ENCODE measurements at places on chromosomes 5 and 9. TPM values are rescaled to one million over a fixed set of nuclear protein-coding genes. Genes with fewer than 3 reads are reported as not detected.

GRCh38 chr5:62259699-62260250, 46.2 kb upstream of the KIF2A start:
- no peak for DNase-seq
- H3K4me1 ChIP-seq = no peaks in the 10 kb centered on the region
- no peaks in the 10 kb centered on the region for H3K36me3 ChIP-seq
- no peak overlapping the region for H3K4me3 ChIP-seq

DNA sequence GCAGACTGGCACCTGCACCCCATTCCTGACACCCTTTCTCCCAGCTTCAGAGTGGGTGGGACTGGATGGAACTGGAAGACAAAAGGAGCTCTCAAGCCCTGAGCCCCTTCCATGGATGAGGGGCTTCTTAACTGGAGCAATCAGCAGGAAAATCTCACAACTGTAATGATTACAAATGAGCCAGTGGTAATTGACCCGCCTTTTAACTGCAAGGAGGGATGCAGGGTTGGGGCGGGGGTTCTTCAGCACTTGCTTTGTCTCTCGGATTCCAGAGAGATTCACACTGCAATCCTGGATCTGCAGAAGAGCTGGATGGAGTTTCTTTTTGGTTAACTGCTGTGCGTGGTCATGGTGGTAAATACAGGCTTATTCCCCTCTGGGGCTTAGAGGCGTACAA, 160.1 kb upstream of the SHB start:
- H3K27me3 ChIP-seq = no peaks in the 10 kb centered on the region
- H3K36me3 ChIP-seq = no peaks in the 10 kb centered on the region
- H3K4me3 ChIP-seq = no peak overlapping the region
- H3K4me1 ChIP-seq = peaks cover 50% of the 10 kb centered on the region

DNA sequence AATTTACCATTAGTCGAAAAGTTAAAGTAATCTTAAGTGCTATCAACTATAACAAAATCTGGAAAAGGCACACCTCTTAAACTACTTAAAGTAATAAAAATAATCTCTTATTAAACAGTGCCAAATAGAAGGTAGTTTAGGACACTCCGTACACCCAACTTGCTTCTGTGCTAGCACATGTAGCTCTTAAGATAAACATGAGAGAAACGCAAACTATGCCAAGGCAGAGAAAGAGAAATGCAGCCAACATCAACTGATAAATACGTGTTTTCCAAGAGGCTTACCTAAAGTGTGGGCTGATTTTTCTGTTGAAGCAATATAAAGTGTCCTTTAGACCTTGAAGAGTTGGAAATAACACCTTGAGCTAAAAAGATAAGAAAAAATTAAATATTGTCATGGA, 480.6 kb upstream of the DAB2 start:
- no peaks in the 10 kb centered on the region for H3K27me3 ChIP-seq
- no peaks in the 10 kb centered on the region for H3K4me1 ChIP-seq
- no peak overlapping the region for H3K4me3 ChIP-seq
- H3K36me3 ChIP-seq = no peaks in the 10 kb centered on the region

CCNJL gene
- total RNA-seq = 16.5 TPM

GRCh38 chr5:16391858-16392649, 73.5 kb downstream of the ZNF622 start:
- no peak overlapping the region for H3K27ac ChIP-seq
- no peak for DNase-seq
- no peak overlapping the region for H3K4me3 ChIP-seq
- H3K36me3 ChIP-seq = no peaks in the 10 kb centered on the region
- H3K4me1 ChIP-seq = no peaks in the 10 kb centered on the region

DNA sequence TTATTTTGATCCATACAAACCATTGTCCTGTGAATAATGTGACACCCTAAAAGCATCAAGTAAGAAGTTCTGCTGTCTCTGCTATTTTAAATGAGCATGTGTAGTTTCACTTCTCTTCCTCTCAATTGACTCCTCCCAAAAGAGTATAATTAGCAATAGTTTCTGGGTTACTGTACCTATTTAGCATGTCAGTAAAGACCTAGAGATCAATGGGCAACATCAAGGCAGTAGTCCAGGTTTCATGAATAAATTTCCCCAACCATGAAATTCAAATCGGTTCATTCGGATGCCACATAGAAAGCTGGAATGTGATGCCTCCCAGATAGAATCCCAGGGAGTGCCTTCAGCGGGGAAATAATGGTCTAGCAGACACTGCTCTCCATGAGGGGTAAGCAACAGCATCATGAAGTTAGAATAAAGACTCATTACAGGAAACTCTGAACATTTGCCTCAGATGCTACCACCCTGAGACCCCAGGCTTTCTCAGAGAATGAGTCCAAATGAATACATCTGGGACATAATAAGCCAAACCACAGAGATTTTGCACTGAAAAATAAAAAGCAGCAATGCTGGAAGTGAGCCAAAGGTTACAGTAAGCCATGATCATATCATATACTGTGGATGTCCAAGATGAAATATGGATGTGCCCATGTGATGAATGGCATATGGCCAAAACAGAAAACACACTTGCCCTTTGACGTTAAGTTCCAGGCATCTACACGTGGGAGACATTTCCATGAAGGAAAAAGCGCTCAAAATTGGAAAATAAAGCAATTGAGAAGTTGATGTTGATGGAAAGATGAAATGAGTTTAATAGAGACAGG, 1107.0 kb upstream of the SEMA6A start:
- DNase-seq = no peak
- no peaks in the 10 kb centered on the region for H3K36me3 ChIP-seq
- H3K4me1 ChIP-seq = no peaks in the 10 kb centered on the region
- H3K27me3 ChIP-seq = no peaks in the 10 kb centered on the region

- no peak within 1 kb of the TSS for H3K27ac ChIP-seq
- no peaks in the 10 kb centered on the region for H3K27me3 ChIP-seq
- no peaks in the 10 kb centered on the region for H3K4me1 ChIP-seq
- peak; percentile 54 for DNase-seq
- H3K4me3 ChIP-seq = peak within 1 kb of the TSS; percentile 29
- no peaks in the 10 kb centered on the region for H3K36me3 ChIP-seq
Observed at GRCh38 chr9:76905791-76906646, at the start of gene PRUNE2. Gene PRUNE2, minus strand, starts transcription at chr9:76906114. Its CDS starts 151 bp downstream, at chr9:76905963.

ABHD17B gene
- 6.2 TPM for total RNA-seq

DNA sequence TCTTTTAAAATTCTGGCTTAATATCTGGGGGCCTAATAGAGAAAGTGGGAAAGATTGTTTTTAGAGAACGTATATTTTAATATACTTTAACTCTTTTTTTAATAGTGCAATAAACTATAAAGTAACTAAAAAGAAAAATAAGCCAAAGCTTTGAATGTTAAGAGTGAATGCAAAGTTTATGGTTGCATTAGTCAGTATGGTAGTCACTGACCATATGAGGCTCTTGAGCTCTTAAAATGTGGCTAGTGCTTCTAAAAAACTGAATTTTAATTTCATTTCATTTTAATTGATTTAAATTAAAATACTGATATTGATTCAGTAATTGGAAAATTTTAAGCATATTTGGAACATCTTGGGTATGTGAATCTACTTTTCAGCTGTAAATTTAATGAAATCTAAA, 310.7 kb downstream of the PJA2 start:
- DNase-seq = no peak
- no peak overlapping the region for H3K27ac ChIP-seq
- no peak overlapping the region for H3K4me3 ChIP-seq
- no peaks in the 10 kb centered on the region for H3K4me1 ChIP-seq
- no peaks in the 10 kb centered on the region for H3K27me3 ChIP-seq

DNA sequence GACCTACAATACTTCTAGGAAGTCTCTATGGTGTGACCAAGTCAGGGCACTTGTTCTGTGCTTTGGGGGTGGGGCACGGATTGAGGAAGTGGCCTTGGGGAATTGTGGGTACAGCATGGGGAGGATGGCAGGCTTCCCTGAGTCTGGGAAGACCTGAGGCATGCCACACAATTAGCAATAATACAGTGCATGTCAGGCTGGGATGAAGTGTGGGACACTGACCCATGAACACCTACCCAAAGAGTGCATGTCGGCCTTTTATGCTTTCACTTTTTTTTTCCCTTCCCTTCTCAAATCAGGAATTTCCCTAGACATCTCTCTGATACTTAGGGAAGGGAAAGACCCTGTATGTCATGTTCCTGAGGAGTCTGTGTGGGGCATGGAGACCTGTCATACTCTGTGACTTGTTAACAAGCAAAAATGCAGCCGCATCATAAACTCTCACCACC, 146.4 kb downstream of the PALM2AKAP2 start:
- no peak for DNase-seq
- H3K4me3 ChIP-seq = no peak overlapping the region
- no peaks in the 10 kb centered on the region for H3K36me3 ChIP-seq
- no peaks in the 10 kb centered on the region for H3K27me3 ChIP-seq

SLC45A2 gene
- total RNA-seq = 1.1 TPM

DNA sequence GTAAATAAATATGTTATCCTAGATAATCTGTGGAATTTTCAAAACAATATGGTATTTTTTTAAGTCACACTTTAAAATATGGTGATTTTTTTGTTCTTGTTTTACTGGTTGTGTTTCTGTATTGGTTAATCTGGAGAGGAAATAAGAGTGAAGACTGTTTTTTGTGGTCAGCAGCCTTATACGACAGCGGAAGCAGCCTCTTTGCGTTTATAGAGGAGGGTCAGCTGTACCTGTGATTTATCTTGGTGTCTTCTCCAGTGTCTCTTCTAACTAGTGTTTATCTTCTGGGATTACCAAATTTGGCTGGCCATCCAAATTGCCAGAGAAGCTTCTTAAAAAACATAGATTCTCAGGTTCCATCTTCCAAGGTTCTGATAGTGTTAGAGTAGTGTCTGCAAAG, 58.7 kb downstream of the ICE1 start:
- H3K27me3 ChIP-seq = no peaks in the 10 kb centered on the region
- H3K27ac ChIP-seq = no peak overlapping the region
- no peak for DNase-seq
- H3K36me3 ChIP-seq = peaks cover 2% of the 10 kb centered on the region

DNA sequence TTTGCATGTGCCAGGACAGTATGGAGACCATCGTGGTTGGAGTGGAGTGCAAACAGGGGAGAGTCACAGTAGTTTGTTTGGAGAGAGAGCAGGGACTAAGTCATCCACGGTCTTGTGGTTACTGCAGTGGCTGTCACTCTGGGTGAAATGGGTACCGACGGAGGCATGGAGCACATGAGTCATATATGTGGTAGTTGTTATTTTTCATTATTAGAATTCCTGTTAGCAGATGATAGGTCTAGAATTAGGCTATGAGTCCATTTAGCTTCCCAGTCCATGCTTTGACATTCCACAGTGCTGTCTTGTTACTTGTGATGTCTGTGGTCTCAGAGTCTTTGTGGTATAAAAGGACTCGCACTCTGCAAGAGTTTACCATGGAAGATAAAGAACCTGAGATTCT, 303.9 kb downstream of the DMRT2 start:
- no peaks in the 10 kb centered on the region for H3K4me1 ChIP-seq
- no peaks in the 10 kb centered on the region for H3K27me3 ChIP-seq
- no peak overlapping the region for H3K4me3 ChIP-seq
- H3K27ac ChIP-seq = no peak overlapping the region
- no peak for DNase-seq
- H3K36me3 ChIP-seq = no peaks in the 10 kb centered on the region

- no peak for DNase-seq
- no peaks in the 10 kb centered on the region for H3K27me3 ChIP-seq
- H3K27ac ChIP-seq = no peak overlapping the region
- no peak overlapping the region for H3K4me3 ChIP-seq
- H3K36me3 ChIP-seq = no peaks in the 10 kb centered on the region
- H3K4me1 ChIP-seq = peaks cover under 1% of the 10 kb centered on the region
Observed at GRCh38 chr5:33848554-33848953, 43.2 kb downstream of the ADAMTS12 start.

TLX3 gene
- total RNA-seq = not detected

- no peak overlapping the region for H3K27ac ChIP-seq
- H3K27me3 ChIP-seq = no peaks in the 10 kb centered on the region
- no peak for DNase-seq
- H3K4me1 ChIP-seq = no peaks in the 10 kb centered on the region
Observed at GRCh38 chr9:80072451-80072850, 500.7 kb downstream of the TLE4 start.

DNA sequence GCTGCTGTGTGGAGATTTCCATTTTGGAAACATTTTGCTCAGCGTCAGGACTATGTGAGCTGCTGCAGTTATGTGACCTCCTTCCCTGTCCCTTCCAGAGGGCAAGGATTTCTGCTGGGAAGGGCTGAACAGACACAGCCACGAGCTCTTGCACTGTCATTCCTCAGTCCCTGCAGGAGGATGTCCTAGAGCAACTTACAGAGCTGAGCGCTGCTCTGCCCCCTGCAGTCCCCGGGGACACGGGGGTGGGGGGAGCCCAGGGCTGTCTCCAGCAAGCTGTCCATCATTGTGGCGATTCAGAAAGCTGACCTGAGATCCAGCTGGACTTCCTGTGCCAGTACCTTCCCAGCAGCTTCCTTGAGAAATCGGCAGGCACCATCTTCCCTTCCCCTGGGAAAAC, 28.0 kb upstream of the MAP1B start:
- peak; percentile 11 for DNase-seq
- no peak overlapping the region for H3K27ac ChIP-seq
- H3K27me3 ChIP-seq = peaks cover 3% of the 10 kb centered on the region

- no peaks in the 10 kb centered on the region for H3K36me3 ChIP-seq
- DNase-seq = no peak
- H3K4me1 ChIP-seq = no peaks in the 10 kb centered on the region
- no peak overlapping the region for H3K27ac ChIP-seq
Observed at GRCh38 chr9:81074221-81074620, 615.1 kb downstream of the TLE1 start.

GRCh38 chr5:161847941-161848391, at the start of gene GABRA1:
Gene GABRA1, plus strand, starts transcription at chr5:161848120. Its CDS starts 2,691 bp downstream, at chr5:161850811.
- no peaks in the 10 kb centered on the region for H3K27me3 ChIP-seq
- H3K4me1 ChIP-seq = no peaks in the 10 kb centered on the region
- no peak within 1 kb of the TSS for H3K27ac ChIP-seq
- no peaks in the 10 kb centered on the region for H3K36me3 ChIP-seq

CER1 gene
- not detected for total RNA-seq

DNA sequence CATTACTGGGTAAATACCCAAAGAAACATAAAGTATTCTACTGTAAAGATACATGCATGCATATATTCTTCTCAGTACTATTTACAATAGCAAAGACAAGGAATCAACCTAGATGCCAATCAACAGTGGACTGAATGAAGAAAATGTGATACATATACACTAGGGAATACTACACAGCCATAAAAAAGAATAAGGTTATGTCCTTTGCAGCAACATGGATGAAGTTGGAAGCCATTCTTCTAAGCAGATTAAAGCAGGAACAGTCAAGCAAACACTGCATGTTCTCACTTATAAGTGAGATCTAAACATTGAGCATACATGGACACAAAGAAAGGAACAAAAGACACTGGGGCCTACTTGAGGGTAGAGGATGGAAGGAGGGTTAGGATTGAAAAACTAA, 39.6 kb upstream of the NDUFS4 start:
- no peak overlapping the region for H3K4me3 ChIP-seq
- no peaks in the 10 kb centered on the region for H3K4me1 ChIP-seq
- no peaks in the 10 kb centered on the region for H3K36me3 ChIP-seq
- DNase-seq = no peak
- H3K27me3 ChIP-seq = no peaks in the 10 kb centered on the region

GRCh38 chr5:110251366-110251765, 475.1 kb downstream of the TMEM232 start:
- no peaks in the 10 kb centered on the region for H3K36me3 ChIP-seq
- no peak for DNase-seq
- H3K4me1 ChIP-seq = no peaks in the 10 kb centered on the region

IGFBPL1 gene
- 1.3 TPM for total RNA-seq

- H3K4me3 ChIP-seq = no peak overlapping the region
- no peak overlapping the region for H3K27ac ChIP-seq
- no peaks in the 10 kb centered on the region for H3K27me3 ChIP-seq
Observed at GRCh38 chr9:31542384-31543055, 841.9 kb upstream of the ACO1 start.
